ENCODE measurements at places on chromosomes 6 and 20.

- no peak for DNase-seq
Observed at GRCh38 chr20:18154342-18154741, 16.7 kb downstream of the KAT14 start.

DNA sequence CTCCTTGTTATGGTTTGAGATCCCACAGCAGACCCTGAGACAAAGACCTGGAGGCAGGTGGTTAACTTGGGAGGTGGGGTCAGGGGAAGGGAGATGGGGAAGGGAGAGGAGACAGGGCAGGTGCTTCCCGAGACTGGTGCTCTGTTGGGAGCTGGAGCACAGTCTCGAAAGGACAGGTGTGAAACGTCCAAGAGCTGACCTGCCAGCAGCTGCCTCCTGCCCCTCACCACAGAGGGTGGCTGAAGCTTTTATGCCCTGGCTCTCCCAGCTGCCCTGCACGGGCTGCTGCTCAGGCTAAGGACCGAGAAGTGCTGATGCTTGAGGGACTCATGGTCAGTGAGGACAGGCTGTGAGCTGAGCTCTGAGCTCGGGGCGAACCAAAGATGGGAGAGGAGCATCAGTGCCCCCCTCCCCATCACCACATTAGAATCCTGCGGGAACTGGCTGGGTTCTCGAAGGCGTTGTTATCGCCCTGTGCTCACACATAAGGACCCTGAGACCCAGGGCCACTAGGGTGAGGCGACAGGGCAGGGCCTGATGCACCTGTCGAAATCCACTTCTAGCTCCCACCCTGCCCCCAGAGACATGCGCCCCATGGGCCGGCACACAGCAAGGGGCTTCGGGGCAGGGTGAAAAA lies 25.3 kb upstream of the CD93 start:
- no peak for DNase-seq

DNA sequence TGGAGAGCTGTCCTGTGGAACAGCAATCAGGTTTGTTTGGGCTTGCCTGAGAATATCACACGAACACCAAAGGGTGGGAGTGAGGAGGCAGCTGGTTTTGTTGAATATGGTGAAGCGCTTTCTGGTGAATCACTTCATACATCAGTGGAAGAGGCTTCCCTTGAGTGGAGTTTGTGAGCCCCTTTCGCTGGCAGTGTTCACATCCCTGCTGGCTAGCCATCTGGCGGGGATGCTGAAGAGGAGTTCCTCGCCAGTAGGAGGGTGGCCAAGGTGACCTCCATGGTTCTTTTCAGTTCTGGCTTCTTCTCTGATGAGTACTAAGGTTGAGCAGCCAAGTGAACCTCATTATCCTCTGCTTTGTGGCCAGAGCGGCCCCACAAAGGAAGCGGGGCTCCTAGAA lies 37.7 kb upstream of the RNF8 start:
- no peak for DNase-seq

- DNase-seq = no peak
Observed at GRCh38 chr6:120005292-120005976, 655.9 kb upstream of the MAN1A1 start.

- DNase-seq = no peak
Observed at GRCh38 chr6:105795913-105796517, 290.1 kb upstream of the PRDM1 start.

DNA sequence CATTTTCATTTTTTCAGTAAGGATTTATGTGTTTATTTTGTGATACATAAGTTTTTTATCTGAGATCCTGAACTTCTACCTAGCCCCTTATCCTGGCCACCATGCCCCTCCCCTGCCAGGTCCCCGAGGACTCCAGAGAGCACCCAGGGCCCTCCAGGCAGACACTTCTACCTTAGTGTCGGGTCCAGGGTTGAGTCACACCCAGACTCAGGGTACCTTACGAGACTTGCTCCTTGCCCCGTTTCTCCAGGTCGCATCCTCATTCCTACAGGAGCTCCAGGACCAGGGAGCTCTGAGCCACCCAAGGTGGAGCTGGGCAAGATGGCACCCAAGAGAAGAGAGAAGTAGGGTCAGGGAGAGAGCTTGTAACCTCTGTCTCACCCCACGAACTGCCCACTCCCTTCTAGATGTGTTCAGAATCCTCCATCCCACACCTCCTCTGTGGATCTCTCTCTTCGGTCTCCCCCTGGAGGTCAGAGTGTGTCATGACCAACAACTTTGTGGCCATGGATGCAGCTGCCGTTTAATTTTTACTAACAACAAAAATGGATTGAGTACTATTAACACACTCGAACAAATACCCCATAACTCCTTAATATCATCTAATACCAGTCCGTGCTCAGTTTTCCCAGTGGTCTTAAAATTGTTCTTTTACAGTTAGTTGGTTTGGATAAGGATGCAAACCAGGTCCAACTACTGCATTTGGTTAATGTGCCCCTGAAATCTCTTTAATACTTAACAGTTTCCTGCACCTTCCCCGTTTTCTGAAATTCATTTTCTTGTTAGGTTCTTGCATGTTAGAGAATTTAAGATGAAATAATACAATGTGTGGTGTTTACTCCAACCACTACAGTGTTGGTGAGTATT lies 130.6 kb upstream of the INSM1 start:
- DNase-seq = peak; percentile 29

DNA sequence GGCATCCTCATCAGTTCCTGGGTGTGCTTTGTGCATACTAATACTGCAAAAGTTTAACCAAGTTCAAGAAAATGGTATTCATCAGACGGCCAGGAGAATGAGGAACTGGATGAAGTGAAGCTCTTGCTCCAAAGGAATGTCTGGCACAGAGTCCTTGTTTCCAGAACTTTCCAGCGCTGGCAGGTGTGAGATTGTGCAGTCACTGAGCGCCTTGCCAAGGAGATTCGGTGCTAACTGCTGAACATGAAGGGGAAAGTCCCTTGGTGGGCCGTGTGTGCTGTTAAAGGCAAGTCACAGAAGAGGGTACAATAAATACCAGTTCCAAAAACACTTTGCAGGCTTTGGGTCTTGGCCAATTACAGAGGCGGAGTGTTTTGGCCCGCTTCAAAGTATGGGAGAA lies 262.3 kb upstream of the SOX4 start:
- no peak for DNase-seq

DNA sequence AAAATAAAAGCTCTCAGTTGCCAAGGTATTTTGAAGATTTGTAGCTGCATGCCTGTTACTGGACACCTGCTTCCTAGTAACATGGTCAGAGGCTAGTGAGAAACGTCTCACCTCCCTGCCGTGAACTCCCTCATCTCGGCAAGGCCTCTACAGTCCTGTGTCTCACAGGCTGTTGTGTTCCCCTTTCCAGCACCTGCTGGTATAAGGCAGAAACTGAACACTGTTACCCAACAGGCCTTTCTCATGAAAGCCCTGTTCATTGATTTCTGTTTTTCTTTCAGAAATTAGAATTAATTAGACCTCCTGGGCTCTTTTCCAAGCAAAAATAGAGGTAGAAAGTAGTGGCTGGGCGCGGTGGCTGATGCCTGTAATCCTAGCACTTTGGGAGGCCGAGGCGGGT lies 17.6 kb upstream of the SRSF3 start:
- DNase-seq = no peak

DNA sequence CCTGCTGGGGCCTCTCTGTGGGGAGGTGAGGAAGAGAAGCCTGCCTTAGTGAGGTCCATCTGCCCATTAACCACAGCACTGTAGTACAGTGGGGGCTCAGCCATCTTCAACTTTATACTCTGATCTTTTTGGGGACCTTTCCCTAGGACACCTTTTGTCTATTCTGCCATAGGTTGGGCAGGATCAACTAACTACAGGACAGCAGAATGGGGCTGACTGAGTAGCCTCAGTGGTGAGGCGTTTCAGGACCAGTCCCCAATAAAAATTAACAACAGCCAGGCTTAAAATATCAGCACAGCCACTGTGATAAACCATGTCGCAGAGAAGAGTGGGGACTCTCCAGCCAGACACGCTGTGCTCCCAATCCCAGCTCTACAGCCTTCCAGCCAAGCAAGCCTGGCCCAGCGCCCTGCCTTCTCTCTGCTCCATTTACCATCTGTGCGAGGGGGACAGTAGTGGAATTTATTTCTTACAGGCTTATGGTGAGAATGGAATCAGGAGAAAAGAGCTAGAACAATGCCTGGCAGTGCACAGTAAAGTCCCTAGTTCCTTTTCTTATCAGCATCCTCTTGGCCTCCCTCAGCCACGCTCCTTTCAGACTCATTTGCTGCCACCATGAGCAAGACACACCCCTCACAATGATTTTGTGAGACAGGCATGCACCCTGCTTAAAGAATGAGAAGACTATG lies 75.5 kb downstream of the SLC22A23 start:
- no peak for DNase-seq

DNA sequence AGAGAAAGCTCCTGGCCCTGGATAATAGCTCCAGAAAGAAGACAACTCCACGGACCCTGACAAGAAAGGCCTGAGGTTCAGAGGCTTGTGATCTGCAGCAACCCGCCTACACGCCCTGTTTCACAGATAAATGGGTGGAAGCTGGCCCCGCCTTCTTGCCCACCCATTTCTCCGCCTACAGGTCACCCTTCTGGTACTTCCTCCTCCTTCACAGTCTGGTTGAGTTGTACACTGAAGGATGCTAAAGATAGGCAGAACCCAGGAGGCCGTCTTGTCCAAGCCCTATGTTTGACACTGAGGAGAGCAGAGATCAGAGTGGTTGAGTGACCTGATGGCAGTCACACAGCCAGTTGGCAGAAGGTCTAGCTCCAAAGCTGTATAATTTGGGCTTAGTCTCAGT lies 34.2 kb upstream of the MDGA1 start:
- no peak for DNase-seq

DNA sequence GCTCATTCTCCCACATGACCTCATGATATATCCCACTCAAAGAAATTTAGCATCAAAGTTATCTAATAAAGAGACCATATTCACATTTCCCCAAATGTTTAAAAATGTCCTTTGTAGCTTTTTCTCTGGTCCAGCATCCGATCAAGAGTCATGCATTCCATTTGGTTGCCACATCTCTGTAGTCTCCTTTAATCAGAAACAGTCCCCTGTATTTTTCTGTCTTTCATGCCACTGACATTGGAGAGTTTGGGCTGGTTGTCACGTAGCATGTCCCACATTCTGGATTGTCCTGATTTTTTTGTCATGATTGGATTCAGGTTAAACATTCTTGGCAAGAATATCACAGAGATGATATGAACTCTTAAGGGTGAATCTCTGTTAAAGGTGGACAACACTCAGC lies 55.7 kb downstream of the SNX5 start:
- no peak for DNase-seq

DNA sequence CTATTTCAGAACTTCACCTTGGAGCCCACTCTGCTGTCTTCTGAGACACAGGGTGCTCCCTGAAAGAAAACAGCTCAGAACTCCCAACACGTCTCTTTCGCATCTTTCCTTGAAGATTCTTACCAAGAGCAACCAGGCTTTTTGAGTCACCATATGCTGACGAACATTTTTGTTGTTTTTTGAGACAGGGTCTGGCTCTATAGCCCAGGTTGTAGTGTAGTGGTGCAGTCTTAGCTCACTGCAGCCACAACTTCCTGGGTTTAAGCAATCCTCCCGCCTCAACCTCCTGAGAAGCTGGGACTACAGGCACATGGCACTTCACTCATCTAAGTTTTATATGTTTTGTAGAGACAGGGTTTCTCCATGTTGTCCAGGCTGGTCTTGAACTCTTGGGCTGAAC lies 68.5 kb downstream of the TRMT11 start:
- DNase-seq = no peak

GRCh38 chr20:9499126-9499899 lies 15.1 kb upstream of the LAMP5 start:
- DNase-seq = no peak

DNA sequence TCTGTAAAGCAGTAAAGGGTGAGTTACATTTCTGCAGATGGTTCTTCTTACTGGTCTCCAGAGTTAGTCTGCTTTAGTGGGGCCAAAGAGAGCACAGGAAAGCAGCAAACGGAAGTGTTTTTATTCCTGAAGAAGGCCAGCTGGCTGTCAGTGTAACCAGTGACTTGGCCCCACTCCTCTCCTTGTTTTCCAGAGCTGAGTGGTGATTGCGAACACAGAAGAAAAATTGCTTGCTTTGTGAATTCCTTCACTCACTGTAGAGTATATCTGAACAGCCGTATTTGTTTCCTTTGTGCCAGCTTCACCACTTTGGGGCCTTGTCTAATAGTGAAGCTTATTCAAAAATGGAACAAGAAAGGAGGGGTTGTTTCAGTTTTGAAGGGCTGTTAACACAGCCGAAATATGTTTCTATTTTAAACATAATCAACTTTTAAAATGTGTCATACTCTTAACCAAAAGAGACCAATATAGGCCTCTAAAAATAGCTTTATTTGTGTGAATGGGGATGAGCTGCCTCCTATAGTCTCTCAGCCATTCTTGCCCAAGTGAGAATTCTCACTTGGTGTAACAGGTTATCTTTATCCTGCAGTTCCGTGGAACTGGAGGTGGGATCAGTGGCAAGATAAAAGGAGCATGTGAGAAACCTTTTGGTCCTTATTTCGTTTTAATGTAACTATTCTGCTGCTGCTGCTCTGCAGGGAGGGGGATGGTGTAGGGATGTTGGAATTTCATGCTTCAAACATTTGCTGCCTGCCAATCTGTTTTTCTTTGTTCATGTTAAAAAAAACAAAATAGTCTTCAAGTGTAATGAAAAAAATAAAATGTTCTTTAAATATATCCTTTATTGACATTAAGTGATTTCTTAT lies 37.8 kb downstream of the ZC2HC1B start:
- no peak for DNase-seq

DNA sequence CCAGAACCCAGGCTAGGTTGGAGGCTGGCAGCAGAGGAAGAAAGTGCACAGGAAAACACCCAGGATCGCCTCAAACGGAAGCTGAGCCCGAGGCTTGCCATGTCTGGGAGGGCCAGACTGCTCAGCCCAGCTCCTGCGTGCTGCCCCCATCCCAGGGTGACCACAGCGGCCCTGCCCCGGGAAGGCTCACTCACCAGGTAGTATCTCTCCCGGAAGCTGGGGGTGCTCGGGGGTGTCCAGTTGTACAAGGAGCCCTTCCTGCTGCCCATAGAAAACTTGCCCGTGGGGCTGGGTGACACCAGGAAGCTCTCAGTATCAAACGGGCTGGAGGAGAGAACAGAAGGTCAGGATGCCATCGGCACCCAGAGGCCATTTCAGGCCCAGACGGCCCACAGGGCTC lies 86.9 kb downstream of the RIPOR3 start:
- DNase-seq = no peak

DNA sequence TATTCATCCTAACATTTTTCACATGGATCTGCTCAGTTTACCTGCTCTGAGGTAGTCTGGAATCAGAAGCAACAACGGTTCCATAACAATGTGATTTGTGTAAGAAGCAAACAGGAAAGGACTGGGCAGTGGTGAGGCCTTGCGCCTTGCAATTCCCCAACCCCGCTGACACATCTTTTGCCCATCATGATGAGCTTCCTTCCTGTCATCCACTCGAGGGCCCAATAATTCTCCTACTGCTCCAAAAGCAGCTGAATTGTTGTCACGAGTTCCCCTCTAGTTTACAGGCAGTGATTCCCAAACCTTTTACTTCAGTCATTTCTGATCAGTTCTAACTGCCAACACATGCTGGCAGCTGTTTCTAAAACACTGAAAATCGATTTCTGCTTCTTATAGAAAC lies 22.9 kb downstream of the STX7 start:
- DNase-seq = no peak

Data from mammary epithelial cell (primary cell).